ENCODE measurements at places on chromosomes 7 and 10.

- H3K27ac ChIP-seq = no peak overlapping the region
- H3K27me3 ChIP-seq = no peaks in the 10 kb centered on the region
- no peaks in the 10 kb centered on the region for H3K36me3 ChIP-seq
- H3K4me1 ChIP-seq = no peaks in the 10 kb centered on the region
- no peak overlapping the region for H3K4me3 ChIP-seq
These were observed 159.9 kb upstream of the MGMT start for GRCh38 chr10:129307141-129307540.

DNA sequence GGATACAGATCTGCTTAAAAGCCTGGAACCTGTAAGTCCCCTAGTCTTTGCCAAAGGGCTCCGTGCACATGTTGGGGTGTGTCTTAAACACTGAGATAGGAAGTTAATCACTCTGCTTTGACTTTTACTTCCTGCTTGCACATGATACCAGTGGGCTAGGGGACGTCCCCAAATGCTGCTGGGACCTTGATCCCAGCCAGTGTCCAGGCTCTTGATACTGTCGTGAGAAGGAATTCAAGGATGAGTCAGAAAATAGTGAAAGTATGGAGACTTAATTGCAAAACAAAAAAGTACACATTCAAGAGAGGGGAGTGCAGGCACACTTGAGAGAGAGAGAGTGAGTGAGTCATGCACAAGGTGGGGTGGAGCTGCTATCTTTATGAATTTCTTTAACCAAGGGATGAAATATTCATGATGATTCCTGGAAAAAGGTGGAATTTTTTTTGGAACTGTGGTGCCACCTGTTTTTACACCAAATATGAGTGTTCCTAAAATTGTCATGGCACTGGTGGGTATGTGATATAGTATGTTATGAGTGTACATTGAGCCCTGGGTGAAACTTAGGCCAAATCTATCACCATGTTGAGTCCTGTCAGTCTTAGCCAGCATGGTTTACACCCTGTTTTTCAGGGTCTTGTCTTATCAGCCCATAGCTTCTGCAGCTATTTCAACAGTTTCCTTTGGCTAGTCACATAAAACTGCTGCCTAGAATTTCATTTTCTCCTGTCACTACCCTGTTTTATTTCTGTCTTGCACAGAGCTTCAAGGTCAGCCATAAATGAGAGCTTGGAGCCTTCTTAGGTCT is 88.3 kb upstream of the CYP26C1 start:
- no peaks in the 10 kb centered on the region for H3K36me3 ChIP-seq
- no peak overlapping the region for H3K27ac ChIP-seq
- no peak for DNase-seq

DNA sequence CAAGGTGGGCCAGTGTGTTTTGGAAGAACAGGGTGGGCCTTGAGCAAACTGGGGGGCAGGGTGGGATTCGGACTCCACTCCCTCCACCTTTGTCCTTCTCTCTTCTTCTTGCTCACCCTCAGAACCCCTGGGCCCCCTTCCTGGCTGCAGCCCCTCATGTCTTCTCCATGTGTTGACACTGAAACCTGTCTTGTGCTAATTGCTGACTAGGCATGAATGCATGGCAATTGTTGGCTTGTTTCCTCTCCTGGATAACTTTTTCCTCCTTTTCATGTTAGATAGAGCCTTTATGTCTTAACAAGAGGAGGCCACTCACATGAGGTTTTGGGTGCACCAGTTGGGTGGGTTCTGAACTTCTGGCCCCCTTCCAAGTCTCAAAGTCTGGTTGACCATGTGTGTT is 181.6 kb upstream of the MKI67 start:
- no peak for DNase-seq
- no peak overlapping the region for H3K4me3 ChIP-seq
- H3K4me1 ChIP-seq = no peaks in the 10 kb centered on the region
- H3K27ac ChIP-seq = no peak overlapping the region
- peaks cover 3% of the 10 kb centered on the region for H3K27me3 ChIP-seq

GRCh38 chr7:136400877-136401276 is 423.7 kb upstream of the MTPN start:
- no peak overlapping the region for H3K4me3 ChIP-seq
- no peak for DNase-seq
- H3K4me1 ChIP-seq = no peaks in the 10 kb centered on the region
- no peak overlapping the region for H3K27ac ChIP-seq
- H3K27me3 ChIP-seq = no peaks in the 10 kb centered on the region

DNA sequence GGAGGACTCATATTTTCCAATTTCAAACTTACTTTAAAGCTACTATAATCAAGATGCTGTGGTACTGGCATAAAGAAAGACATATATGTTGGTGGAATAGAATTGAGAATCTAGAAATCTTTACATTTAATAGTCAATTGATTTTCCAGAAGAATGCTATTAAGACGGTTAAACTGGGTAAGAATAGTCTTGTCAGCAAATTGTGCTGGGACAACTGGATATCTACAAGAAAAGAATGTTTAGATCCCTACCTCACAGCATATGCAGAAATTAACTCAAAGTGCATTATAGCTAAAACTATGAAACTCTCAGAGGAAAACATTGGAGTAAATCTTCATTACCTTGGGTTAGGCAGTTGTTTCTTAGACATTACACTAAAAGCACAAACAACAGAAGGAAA is 203.3 kb downstream of the SDK1 start:
- no peak overlapping the region for H3K27ac ChIP-seq
- H3K4me1 ChIP-seq = no peaks in the 10 kb centered on the region
- no peaks in the 10 kb centered on the region for H3K36me3 ChIP-seq
- no peak overlapping the region for H3K4me3 ChIP-seq
- no peaks in the 10 kb centered on the region for H3K27me3 ChIP-seq

DNA sequence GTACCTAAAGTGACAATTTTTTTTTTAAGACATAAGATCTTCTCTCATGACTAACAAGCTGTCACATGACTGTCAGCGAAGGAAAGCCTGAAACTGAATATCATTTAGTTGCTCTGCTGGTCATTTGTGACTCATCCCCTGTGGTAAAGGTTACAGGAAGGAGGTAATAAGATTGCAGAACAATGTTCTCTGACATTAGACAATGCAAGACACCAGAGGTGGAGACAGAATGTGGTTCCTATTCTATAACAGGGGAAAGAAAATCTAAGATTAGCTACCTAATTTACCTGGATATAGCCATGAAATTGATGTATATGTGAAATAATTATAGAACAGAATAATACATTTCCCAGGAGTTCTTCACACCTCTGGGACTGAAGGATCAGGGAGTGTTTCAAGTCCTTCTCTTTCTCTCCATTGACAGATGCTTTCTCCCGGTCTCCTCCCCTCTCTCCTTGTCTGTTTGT is 47.7 kb downstream of the LRGUK start:
- H3K27ac ChIP-seq = no peak overlapping the region
- H3K36me3 ChIP-seq = no peaks in the 10 kb centered on the region
- no peaks in the 10 kb centered on the region for H3K4me1 ChIP-seq
- no peaks in the 10 kb centered on the region for H3K27me3 ChIP-seq
- no peak for DNase-seq

- H3K27ac ChIP-seq = no peak overlapping the region
- peak; percentile 4 for DNase-seq
- H3K4me1 ChIP-seq = no peaks in the 10 kb centered on the region
- H3K36me3 ChIP-seq = no peaks in the 10 kb centered on the region
These were observed 325.9 kb downstream of the ADARB2 start for GRCh38 chr10:1411451-1411850.

DNA sequence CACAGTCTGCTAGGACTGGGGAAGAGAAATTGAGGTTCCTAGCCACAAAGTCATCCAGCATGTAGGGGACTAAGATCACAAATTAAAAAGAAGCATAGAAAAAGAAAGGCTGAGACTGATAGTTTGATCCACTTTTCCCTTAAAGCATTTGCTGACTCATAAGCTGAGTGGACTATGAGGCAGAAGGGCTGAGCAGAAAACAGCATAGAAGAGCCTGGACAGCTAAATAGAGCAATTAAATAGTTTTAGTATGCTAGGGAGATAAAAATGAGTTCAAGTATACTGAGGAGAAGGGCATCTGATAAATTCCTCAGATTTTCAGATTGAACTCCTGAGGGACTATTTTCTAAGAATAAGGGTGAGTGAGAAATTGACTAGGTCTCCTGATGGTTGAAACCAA is 155.9 kb upstream of the EGR2 start:
- DNase-seq = no peak
- no peaks in the 10 kb centered on the region for H3K4me1 ChIP-seq
- H3K36me3 ChIP-seq = no peaks in the 10 kb centered on the region
- H3K4me3 ChIP-seq = no peak overlapping the region
- peaks cover 4% of the 10 kb centered on the region for H3K27me3 ChIP-seq

GRCh38 chr10:68406815-68407548 is at the start of gene RUFY2:
Gene RUFY2 (minus strand): TSS chr10:68407277. CDS start chr10:68407189, 88 bp downstream.
- H3K36me3 ChIP-seq = peaks cover 3% of the 10 kb centered on the region
- H3K27ac ChIP-seq = peak within 1 kb of the TSS; percentile 91
- peak within 1 kb of the TSS; percentile 99 for H3K4me3 ChIP-seq
- no peaks in the 10 kb centered on the region for H3K27me3 ChIP-seq

DNA sequence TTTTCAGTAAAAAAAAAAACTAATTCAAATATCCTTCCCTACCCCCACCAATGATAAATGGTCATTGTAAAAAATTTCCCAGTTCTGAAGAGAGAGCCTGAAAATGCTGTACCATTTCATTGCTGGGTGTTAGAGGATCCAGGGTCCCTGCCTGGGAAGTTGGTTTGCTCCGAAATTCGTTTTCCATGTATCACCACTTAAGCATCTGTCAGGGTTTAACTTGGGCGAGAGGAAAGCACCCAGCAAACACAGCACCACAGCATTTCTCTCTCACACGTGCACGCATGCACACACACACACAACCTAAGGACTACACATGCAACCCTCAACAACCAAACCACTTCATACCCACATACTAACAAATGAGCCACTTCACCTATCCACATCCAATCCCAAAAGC is 42.1 kb upstream of the EMX2 start:
- H3K27me3 ChIP-seq = no peaks in the 10 kb centered on the region
- H3K27ac ChIP-seq = no peak overlapping the region
- DNase-seq = no peak
- H3K4me3 ChIP-seq = no peak overlapping the region
- H3K36me3 ChIP-seq = no peaks in the 10 kb centered on the region

- no peaks in the 10 kb centered on the region for H3K4me1 ChIP-seq
- H3K27ac ChIP-seq = no peak overlapping the region
- DNase-seq = no peak
- no peaks in the 10 kb centered on the region for H3K36me3 ChIP-seq
- H3K27me3 ChIP-seq = no peaks in the 10 kb centered on the region
These were observed 568.1 kb upstream of the MKI67 start for GRCh38 chr10:128694168-128694850.

GRCh38 chr10:104580774-104581675 is 60.1 kb upstream of the SORCS3 start:
- no peak overlapping the region for H3K4me3 ChIP-seq
- no peaks in the 10 kb centered on the region for H3K36me3 ChIP-seq
- no peak overlapping the region for H3K27ac ChIP-seq
- H3K27me3 ChIP-seq = peaks cover 13% of the 10 kb centered on the region

DNA sequence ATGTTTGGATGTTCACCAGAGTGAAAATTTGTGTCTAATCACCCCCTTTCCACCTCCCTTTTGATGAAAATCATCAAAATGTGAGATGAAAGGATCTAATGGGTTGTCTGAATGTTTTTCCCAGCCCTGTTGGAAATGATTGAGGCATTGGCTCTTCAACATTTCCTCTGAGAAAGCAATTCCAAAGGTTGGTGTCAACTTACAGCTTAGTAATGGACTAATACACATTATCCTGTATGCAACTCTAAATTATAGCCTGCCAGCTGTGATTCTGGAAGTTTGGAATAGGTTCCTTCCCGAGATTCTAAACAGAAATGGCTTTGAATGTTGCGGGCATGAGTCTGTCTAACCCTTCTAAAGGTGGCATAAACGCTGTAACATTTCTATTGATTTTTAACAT is 152.9 kb downstream of the DYNC1I1 start:
- no peak overlapping the region for H3K27ac ChIP-seq
- DNase-seq = peak; percentile 34
- no peaks in the 10 kb centered on the region for H3K36me3 ChIP-seq
- peaks cover 21% of the 10 kb centered on the region for H3K4me1 ChIP-seq
- H3K27me3 ChIP-seq = peaks cover 19% of the 10 kb centered on the region

- H3K4me1 ChIP-seq = peaks cover 3% of the 10 kb centered on the region
- no peak overlapping the region for H3K4me3 ChIP-seq
- H3K36me3 ChIP-seq = peaks cover 3% of the 10 kb centered on the region
These were observed 5.4 kb downstream of the SUV39H2 start for GRCh38 chr10:14884082-14884481.

DNA sequence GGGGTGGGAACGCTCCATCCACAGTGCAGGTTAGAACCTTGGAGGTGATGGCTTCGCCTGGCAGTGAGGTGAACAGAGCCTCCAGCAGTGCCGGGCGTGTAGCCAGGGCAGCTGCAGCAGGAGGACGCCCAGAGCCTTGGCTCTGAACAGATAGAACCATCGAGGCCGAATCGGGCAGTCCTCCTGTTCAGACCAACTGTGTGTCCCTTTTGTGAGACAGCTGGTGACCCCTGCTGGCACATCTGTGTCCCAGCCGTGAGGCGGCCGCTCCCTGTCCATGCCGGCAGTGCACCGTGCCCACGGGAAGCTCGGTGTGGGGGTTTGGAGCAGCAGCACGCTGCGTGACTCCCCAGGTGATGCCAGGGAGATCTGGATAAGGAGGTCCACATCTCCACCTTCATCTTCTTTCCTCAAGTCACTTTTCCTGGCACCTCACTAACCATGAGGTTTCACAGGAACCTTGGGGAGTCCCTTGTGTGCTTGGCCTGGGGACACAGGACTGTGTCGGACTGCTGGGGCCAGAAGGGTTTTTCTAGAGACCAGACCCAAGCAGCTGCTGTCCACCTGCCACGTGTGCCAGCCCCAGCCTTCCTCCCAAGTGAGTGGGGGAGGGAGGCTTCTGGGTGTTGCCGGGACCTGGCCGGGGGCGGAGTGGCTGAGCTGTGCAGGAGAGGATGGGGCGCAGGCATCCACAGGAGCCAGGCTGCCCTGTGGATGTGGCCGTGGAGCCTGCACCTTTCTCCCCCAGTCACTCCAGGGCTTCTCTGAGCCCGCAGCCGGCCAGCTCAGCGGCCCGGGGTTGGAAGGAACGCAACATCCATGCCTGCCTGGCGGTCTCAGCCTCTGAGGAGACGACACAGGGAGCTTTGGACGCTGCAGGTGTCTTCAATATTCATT is 69.4 kb downstream of the DNAJB6 start:
- H3K27me3 ChIP-seq = no peaks in the 10 kb centered on the region
- no peak for DNase-seq
- peaks cover 38% of the 10 kb centered on the region for H3K36me3 ChIP-seq
- peak overlapping the region; percentile 63 for H3K27ac ChIP-seq
- no peaks in the 10 kb centered on the region for H3K4me1 ChIP-seq

DNA sequence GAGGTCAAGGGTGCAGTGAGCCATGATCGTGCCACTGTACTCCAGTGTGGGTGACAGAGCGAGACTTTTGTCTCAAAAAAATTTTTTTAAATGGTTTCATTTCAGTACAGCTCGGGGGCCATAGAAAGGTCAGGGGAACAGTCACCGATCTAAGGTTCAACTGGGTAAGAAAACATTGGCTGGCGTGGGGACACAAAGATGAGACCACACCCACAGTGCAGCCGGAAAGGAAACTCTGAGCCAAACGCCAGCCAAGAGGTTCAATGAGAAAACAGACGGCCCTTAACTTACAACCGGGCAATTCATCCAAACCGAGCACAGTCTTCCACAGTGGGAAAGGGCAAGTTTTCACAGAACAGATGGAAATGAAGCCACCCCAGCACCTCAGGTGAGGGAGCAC is 65.1 kb downstream of the SLC37A3 start:
- H3K36me3 ChIP-seq = peaks cover 11% of the 10 kb centered on the region
- peaks cover 3% of the 10 kb centered on the region for H3K4me1 ChIP-seq
- H3K4me3 ChIP-seq = no peak overlapping the region
- H3K27ac ChIP-seq = no peak overlapping the region
- no peaks in the 10 kb centered on the region for H3K27me3 ChIP-seq
- DNase-seq = no peak

GRCh38 chr10:26909753-26910152 is 49.0 kb upstream of the ABI1 start:
- H3K36me3 ChIP-seq = no peaks in the 10 kb centered on the region
- no peak overlapping the region for H3K27ac ChIP-seq
- no peaks in the 10 kb centered on the region for H3K27me3 ChIP-seq
- no peaks in the 10 kb centered on the region for H3K4me1 ChIP-seq
- H3K4me3 ChIP-seq = no peak overlapping the region
- DNase-seq = no peak

All from lung (tissue), 17 donors.